ENCODE measurements at places on chromosomes 12 and 14. TPM values are rescaled to one million over a fixed set of nuclear protein-coding genes. Genes with fewer than 3 reads are reported as not detected.

DNA sequence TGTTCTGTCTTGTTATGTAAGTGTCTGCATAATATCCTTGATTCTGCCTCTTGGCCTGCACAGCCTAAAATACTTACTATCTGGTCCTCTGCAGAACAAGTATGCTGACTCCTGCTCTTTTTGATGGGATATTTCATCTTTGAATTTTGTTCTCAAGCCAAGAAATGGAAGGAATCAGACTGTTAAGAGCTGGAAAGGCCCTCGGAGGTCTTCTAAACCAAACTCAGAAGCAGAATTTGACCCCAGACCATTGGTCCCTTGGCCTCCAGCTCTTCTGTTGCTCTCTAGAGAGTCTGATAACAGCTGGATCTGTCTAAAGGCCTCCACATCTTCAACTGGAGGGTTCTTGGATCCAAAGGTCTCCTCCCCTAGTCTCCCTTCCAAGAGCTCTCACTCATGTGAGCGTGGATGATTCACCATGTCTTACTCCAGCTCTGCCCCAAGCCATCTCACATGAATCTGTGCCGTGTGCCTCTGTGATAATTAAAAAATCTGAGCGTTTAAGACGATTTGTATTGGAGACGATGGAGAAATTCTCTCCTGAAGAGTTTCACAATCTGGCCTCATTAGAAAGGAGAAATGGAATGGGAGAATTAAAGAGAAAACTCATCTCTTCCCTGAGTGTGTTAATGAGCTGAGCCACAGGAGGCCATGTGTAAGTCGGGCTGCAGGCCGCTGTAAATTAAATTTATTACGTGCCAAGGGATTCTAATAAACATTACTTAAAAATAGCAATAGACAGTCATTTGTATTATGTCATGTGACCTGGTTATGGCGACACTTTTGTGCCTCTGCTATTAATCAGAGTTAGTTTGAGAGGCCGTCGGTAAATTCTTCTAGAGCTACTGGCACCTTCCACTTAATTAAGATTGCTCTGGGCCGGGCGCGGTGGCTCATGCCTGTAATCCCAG lies 15.4 kb upstream of the PRIMA1 start:
- no peaks in the 10 kb centered on the region for H3K27me3 ChIP-seq
- no peak overlapping the region for H3K4me3 ChIP-seq
- no peak for DNase-seq
- no peaks in the 10 kb centered on the region for H3K36me3 ChIP-seq

GRCh38 chr12:45572114-45572513 lies 157.4 kb upstream of the ARID2 start:
- peaks cover 54% of the 10 kb centered on the region for H3K27me3 ChIP-seq
- H3K4me1 ChIP-seq: no peaks in the 10 kb centered on the region
- no peaks in the 10 kb centered on the region for H3K36me3 ChIP-seq
- H3K27ac ChIP-seq: no peak overlapping the region
- no peak overlapping the region for H3K4me3 ChIP-seq

- H3K4me3 ChIP-seq: no peak overlapping the region
- no peaks in the 10 kb centered on the region for H3K27me3 ChIP-seq
- H3K36me3 ChIP-seq: no peaks in the 10 kb centered on the region
- no peaks in the 10 kb centered on the region for H3K4me1 ChIP-seq
- DNase-seq: no peak
Observed at GRCh38 chr12:18375583-18375982, 114.3 kb downstream of the PIK3C2G start.

DNA sequence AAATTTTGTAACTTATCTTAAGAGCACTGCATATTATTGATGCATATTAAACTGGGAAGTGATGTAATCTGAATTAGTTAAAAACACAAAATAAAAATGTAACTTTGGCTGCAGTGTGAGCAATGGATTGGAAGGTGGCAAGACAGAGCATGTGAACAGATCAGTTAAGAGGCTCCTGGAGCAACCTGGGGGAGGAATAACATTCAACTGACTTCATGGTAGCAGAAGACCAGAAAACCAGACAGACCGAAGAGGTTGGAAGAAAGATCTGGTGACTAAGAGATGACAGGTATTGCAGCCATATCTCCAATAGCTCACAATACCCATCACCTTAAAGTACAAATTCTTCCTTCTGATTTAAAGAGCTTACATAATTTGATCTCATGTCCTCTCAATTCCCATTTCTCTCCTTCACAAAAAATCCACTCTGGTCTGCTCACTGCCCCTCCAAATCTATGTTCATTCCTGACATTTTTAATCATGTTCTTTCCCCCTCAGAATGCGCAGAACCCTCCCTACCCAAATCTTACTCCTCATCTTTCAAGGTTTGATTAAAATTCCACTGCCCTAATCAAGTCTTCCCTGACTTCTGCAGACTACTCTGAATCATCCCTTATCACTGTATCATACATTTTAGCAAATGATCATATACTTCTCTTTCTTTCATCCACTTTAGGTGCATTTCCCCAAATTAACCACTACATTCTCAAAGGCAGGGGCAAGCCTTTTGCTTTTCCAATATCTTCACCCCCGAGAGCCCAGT lies 51.5 kb downstream of the DUSP16 start:
- no peak for DNase-seq
- no peak overlapping the region for H3K4me3 ChIP-seq
- no peaks in the 10 kb centered on the region for H3K36me3 ChIP-seq
- H3K27ac ChIP-seq: no peak overlapping the region
- peaks cover 19% of the 10 kb centered on the region for H3K4me1 ChIP-seq

GRCh38 chr14:93970965-93971634 lies 5.3 kb downstream of the ASB2 start:
- H3K36me3 ChIP-seq: no peaks in the 10 kb centered on the region
- H3K27me3 ChIP-seq: peaks cover 21% of the 10 kb centered on the region
- H3K27ac ChIP-seq: no peak overlapping the region
- peaks cover 2% of the 10 kb centered on the region for H3K4me1 ChIP-seq
- no peak overlapping the region for H3K4me3 ChIP-seq

DNA sequence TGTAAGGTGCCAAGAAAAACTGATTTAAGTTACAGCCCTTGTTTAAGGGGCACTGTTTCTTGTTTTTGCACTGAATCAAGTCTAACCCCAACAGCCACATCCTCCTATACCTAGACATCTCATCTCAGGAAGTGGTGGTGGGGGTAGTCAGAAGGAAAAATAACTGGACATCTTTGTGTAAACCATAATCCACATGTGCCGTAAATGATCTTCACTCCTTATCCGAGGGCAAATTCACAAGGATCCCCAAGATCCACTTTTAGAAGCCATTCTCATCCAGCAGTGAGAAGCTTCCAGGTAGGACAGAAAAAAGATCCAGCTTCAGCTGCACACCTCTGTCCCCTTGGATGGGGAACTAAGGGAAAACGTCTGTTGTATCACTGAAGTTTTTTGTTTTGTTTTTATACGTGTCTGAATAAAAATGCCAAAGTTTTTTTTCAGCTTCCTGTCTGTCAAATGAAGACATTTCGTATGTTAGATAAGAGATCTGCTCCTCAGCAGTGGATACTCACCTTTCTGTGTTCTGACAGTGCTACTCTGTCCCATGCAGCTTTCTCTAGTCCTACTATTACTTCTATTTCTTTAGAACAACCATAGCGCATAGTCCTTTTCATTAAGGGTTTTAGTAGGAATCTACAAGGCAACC lies 1.2 kb upstream of the PA2G4 start:
- no peaks in the 10 kb centered on the region for H3K27me3 ChIP-seq
- no peak for DNase-seq
- H3K27ac ChIP-seq: peak overlapping the region; percentile 98
- peaks cover 30% of the 10 kb centered on the region for H3K4me1 ChIP-seq
- peak overlapping the region; percentile 95 for H3K4me3 ChIP-seq

GRCh38 chr12:64125913-64126312 lies 96.2 kb downstream of the KICS2 start:
- no peaks in the 10 kb centered on the region for H3K27me3 ChIP-seq
- peaks cover 34% of the 10 kb centered on the region for H3K36me3 ChIP-seq
- H3K27ac ChIP-seq: no peak overlapping the region
- peaks cover 3% of the 10 kb centered on the region for H3K4me1 ChIP-seq

DNA sequence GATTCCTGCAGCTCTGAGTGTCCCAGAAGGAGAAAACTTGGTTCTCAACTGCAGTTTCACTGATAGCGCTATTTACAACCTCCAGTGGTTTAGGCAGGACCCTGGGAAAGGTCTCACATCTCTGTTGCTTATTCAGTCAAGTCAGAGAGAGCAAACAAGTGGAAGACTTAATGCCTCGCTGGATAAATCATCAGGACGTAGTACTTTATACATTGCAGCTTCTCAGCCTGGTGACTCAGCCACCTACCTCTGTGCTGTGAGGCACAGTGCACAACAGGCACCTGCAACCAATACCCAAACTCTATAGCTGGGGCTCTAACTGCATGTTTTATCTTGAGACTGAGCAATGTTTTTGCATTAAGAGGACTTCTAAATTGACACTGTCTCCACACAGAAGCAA lies 379.2 kb upstream of the OR4E1 start:
- DNase-seq: no peak
- H3K36me3 ChIP-seq: no peaks in the 10 kb centered on the region

DNA sequence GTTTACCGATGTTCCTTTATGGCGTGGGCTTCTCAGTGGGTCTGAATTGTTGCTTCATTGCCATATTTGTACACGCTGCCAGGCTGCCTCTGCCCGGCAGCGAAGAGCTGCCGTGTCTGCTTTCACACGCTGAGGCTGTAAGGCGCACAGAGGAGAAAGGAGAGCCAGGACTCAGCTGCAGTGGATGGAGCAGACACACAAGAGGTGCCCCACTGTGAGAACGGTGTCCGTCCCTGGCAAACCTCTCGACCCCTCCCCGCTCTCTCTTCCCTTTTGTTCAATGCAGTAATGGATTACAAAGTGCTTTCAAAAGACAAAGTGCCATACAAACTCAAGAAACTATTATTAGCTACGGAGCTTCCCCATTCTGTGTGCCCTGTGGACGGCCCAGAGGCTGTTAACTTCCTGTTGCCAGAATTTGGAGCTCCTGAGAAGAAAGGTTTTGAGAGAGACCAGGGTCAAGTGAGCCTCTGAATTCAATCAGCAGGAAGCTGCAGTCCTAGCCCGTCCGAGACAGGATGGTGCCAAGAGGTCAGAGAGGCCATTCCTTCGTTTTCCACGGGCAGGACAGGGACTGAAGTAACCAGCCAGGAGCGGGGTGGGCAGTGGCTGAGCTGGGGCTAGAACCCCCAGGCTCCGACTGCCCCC lies 15.8 kb downstream of the CCND2 start:
- H3K36me3 ChIP-seq: no peaks in the 10 kb centered on the region
- no peak for DNase-seq
- no peak overlapping the region for H3K4me3 ChIP-seq
- no peak overlapping the region for H3K27ac ChIP-seq
- H3K4me1 ChIP-seq: no peaks in the 10 kb centered on the region
- H3K27me3 ChIP-seq: peaks cover 19% of the 10 kb centered on the region

- H3K4me3 ChIP-seq: no peak overlapping the region
- no peaks in the 10 kb centered on the region for H3K4me1 ChIP-seq
- peaks cover 8% of the 10 kb centered on the region for H3K36me3 ChIP-seq
- DNase-seq: no peak
Observed at GRCh38 chr12:83065562-83065961, 378.9 kb downstream of the TMTC2 start.

DNA sequence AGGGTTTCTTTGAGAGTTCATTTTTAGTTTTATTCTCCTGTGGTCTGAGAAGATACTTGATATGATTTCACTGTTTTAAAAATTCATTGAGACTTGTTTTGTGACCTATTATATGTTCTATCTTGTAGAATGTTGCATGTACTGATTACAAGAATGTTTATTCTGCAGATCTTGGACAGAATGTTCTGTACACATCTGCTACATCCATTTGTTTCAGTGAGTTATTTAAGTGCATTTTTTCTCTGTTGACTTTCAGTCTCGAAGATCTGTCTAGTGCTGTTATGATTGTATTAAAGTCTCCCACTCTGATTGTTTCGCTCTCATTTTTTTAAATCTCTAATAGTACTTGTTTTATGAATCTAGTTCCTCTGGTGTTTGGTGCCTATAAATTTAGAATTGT lies 1319.8 kb downstream of the TMEM121 start:
- H3K4me1 ChIP-seq: no peaks in the 10 kb centered on the region
- DNase-seq: no peak
- H3K36me3 ChIP-seq: no peaks in the 10 kb centered on the region
- H3K4me3 ChIP-seq: no peak overlapping the region

GRCh38 chr12:12704593-12705230 lies 8.7 kb upstream of the GPR19 start:
- no peaks in the 10 kb centered on the region for H3K36me3 ChIP-seq
- no peak overlapping the region for H3K4me3 ChIP-seq
- DNase-seq: no peak
- peaks cover 19% of the 10 kb centered on the region for H3K4me1 ChIP-seq

DNA sequence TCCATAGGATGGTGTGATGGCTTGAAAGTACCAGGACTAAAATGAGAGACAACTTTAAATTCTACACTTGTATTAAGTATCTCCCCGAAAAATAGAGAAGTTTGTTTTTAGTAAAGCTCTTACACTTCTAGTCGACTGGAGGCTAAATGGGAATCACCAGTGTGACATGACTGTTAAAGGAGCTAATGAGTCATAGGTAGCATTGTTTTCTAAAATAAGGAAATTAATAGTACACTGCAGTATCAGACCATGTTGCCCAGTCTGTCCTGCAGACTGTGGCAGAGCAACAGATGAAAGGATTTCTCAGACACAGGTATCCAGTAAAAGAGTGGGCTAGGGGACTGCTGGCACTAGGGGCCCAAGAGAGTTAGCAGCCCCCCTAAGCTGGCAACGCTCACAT lies 140.1 kb downstream of the TMEM117 start:
- H3K4me1 ChIP-seq: no peaks in the 10 kb centered on the region
- H3K27me3 ChIP-seq: no peaks in the 10 kb centered on the region
- no peaks in the 10 kb centered on the region for H3K36me3 ChIP-seq

GRCh38 chr12:80432061-80432460 lies 12.0 kb upstream of the PTPRQ start:
- H3K4me3 ChIP-seq: no peak overlapping the region
- H3K4me1 ChIP-seq: peaks cover 7% of the 10 kb centered on the region
- DNase-seq: no peak
- H3K36me3 ChIP-seq: no peaks in the 10 kb centered on the region
- H3K27ac ChIP-seq: no peak overlapping the region
- no peaks in the 10 kb centered on the region for H3K27me3 ChIP-seq

DNA sequence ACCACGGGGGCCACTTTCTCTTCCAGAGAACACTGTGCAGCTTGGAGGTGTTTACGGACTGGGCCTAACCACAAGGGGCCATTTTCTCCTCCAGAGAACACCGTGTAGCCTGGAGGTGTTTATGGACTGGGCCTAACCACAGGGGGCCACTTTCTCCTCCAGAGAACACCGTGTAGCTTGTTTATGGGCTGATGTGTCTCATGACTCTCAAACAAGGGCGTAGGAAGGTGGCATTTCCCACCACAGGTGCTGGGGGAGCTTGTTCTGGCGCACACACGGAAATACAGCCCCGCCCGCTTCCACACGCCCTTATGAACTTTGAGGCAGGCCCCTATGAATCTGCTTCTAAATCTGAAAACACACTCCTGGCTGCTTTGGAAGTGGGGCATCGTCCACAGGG lies 174.6 kb upstream of the SFSWAP start:
- DNase-seq: no peak
- H3K27ac ChIP-seq: no peak overlapping the region
- H3K4me1 ChIP-seq: no peaks in the 10 kb centered on the region
- H3K27me3 ChIP-seq: peaks cover 2% of the 10 kb centered on the region
- H3K36me3 ChIP-seq: no peaks in the 10 kb centered on the region
- no peak overlapping the region for H3K4me3 ChIP-seq

The ZC2HC1C gene
- total RNA-seq: 1.0 TPM

The CCDC197 gene
- not detected for total RNA-seq

The AHNAK2 gene
- 183 TPM for total RNA-seq

The SMCO2 gene
- total RNA-seq: not detected

The TCL1B gene
- not detected for total RNA-seq

The LMO3 gene
- total RNA-seq: 1.6 TPM

The HSPA2 gene
- 2.1 TPM for total RNA-seq

The LRFN5 gene
- total RNA-seq: 0.16 TPM

The POTEM gene
- total RNA-seq: not detected

All from osteocyte (in vitro differentiated cells).